ENCODE measurements at places on chromosomes 1 and 21.

- DNase-seq = no peak
These were observed 7.7 kb downstream of the AHDC1 start for GRCh38 chr1:27596261-27596660.

- DNase-seq = no peak
These were observed 52.8 kb downstream of the ARID4B start for GRCh38 chr1:235275223-235275622.

DNA sequence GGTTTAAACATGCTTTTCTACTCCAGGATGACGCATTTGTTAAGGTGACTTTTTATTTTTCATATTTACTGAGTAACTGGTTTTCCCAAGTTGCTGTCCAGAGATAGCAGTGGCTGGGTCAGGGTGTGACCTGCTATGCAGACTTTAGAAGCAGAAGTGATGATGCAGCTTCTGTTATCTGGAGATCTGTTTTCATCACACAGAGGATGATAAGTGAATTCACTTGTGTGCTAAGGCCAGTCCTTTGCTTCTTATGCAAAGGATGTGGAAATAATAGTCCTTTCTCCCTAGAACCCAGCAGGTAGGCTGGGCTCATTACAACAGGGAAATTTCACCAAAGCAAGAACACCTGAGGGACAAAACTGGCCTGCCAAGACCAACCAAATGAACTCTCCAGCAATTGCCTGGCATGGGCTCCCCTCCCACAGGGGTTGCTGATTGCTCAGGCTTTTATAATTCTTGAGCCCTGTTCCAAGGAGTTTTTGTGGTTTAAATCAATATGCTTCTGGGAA lies 97.8 kb upstream of the LPGAT1 start:
- no peak for DNase-seq

DNA sequence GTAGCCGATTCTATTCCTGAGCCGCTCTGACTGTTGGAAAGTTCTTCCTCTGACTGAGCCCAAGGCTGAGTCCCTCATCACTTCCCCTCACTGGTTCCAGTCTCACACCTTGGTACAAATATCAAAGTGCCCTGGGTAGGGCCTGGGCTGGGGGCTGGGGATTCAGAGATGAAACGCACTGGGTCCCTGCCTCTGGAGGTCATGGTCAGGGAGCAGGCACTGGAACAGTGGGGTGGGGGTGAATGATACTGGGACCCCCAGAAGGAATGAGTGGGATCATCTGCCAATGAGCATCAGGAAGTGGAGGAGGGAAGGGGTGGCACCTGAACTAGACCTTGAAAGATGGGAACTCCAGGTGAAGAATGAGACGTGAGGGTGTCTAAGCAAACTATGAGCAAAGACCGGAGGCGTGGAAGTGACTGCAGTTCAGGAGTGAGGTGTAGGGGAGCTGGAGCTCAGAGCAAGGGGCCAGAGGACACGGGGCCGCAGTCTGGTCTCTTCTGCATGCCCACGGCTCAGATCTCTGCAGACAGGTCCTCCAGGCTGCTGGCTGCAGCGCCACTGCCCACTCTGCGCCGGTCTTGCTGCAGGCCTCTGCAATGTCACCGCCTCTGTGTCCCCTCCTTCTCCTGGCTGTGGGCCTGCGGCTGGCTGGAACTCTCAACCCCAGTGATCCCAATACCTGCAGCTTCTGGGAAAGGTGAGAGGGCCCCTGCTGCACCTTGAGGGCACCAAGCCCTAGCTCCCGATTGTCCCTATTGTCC lies 10.0 kb downstream of the PEAR1 start:
- DNase-seq = no peak

DNA sequence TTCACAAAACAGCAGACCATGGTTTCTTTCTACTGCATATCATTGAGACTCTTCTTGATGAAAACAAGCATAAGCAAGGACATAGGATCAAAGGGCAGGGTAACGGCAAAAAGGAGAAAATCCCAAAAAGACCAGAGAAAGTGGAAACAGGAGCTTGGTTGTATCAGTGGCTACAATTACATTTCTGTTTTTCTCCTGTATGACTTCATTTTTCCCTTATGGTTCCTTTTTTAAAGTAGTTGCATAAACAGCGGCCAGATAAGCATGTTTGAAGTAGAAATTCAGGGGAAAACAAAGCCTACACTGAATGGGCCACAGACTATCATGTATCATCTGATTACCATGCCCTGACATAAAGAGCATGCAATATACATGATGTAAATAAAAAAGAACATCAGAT lies 4.6 kb downstream of the EGLN1 start:
- DNase-seq = no peak

DNA sequence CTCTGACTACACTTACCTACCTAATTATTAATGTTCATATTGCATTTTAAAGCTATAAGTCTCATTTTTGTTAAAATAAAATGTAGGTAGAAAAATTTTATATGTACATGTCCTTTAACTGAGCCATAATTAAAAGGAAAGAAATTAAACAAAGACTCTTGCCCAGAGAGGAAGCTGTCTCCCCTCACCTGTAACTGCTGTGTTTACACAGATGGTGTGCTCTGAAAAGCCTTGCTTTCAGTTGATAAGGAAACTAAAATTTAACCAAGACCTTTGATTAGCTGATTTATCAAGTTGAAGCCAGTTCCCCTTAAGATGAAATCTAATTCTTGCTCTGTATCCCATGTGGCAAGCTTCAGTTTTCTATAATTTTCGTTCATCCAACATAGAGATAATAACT lies 213.5 kb downstream of the LYPLAL1 start:
- no peak for DNase-seq

- no peak for DNase-seq
These were observed 15.0 kb upstream of the THEM5 start for GRCh38 chr1:151868486-151868885.

GRCh38 chr1:162276493-162276892 lies 100.2 kb downstream of the SPATA46 start:
- no peak for DNase-seq

- no peak for DNase-seq
These were observed 8.6 kb downstream of the COL6A1 start for GRCh38 chr21:45990049-45990711.

DNA sequence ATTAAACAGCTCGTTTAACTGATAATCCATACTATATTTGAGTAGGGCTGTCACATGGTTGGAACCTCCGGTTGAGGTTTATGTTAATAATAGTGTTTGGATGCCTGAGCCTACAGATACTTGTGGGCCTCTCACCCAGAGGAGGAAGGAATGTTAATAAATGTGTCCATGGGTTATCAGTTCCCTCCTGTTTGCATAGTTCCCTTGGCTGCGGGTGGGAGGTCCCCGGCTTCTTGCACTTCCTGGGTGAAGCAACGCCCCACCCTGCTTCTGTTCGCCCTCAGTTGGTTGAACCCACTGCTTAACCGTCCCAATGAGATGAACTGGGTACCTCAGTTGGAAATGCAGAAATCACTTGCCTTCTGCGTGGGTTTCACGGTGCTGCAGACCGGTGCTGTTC lies 23.6 kb upstream of the GBP1 start:
- DNase-seq = no peak

DNA sequence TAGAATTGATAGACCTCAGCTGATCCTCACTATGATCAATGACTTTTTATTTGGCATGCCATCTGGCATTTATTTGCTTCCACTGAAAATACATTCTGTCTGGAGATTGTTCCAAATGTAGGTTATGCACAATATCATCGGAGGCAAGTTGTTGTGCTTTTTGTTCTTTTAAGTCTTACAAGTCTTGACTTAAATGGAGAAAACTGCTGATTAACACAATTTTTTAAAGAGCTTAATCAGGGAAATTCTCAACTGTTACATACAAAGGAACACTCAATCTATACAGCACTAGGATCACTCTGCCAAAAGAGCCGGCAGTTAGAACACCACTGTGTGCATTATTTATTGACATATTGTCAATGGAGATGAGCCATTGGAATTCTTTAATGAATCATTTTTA lies 19.2 kb downstream of the CYYR1 start:
- DNase-seq = no peak

- no peak for DNase-seq
These were observed 471.7 kb upstream of the ADGRL2 start for GRCh38 chr1:81329041-81329440.

DNA sequence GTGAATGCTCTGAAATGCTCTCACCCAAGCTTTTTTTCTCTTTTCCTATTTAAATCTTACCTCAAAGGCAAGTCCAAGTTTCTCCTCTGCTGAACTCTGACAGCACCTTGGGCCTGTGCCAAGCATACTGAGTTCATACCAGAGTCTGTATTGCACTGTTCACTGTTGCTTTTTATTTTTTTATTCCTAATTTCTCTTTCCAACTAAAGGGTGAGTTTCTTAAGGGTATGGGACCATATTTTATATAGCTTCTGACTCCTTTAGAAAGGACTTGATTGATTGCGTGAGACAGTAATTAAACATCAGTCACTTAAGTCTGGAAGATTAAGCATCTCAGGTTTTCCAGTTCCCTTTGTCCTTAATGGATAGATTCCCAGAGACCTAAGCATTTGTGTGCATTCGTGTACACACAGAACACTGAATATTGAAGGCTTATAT lies 69.9 kb downstream of the CACHD1 start:
- no peak for DNase-seq

DNA sequence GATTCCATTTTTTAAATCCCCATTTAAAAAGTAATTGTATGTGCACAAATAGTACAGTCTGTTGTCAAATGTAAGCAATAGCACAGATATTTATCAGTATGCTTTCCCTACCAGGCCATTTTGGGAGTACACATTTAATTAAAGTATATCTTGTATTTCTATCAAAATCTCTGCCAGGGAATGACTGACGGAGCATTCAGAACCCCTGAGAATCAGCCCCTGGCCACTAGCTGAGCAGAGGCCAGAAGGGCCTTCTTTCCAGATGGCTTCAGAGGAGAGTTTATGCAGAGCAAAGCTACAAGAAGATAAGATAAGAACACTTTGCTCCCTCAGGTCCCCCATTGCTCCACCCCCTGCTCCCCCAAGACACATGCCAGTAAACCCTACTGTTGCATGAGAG lies 99.9 kb upstream of the PROX1 start:
- no peak for DNase-seq

DNA sequence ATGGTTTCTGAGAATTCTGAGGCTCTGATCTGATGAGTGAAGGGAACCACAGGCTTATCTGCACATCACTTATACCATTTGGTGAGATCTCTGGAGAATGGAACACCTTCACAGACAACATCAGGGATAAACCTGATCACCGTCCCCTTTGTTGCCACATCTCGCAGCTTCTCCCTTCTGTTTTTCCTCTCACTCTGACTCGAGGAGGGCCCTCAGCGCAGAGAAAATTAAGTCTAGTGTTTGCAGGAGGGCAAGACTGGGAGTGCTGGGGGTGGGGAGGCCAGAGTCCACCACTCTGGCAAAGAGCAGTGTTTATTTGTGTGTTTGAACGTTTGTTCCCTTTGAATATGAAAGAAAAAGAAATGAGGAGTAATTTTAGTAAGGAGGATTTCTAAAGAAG lies 29.0 kb upstream of the BATF3 start:
- no peak for DNase-seq

DNA sequence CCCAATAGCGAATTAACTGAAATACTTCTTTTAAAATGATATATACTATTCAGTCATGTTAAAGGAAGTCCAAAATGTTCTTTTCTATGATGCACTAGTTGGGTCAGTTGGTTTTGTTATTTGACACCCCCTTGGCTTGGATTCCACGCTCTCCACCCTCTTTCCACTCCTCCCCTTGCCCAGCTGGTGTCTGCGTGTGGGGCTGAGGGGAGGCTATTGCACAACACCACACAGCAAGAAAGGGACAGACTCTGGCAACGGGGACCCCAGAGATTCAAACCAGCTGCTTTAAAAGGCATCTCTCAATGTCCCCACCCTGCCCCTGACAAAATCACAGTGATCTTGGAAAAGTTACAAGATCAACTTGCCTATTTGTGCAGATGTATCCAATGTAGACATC lies 394.3 kb downstream of the TGFB2 start:
- DNase-seq = no peak

- no peak for DNase-seq
These were observed 12.6 kb upstream of the PLA2G2C start for GRCh38 chr1:20198918-20199317.

DNA sequence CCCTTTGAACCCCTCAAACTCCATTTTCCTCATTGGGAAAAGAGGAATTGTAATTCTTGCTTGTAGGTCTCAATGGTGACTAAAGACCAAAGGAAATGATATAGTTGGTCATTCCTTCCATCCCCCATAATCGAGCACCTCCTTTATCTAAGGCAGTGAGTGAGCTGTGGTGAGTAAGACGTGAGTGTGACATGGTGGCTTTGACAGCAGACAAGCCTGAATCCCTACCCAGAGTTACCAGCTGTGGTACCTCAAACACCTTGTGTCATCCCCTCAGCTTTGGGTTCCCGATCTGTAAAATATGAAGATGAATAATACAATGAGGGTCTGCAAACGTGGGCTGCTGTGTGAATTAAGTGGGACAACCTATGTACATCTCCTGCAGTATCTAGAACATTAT lies 8.4 kb downstream of the TRAF5 start:
- DNase-seq = no peak

- no peak for DNase-seq
These were observed 13.7 kb upstream of the LBR start for GRCh38 chr1:225441314-225442122.

DNA sequence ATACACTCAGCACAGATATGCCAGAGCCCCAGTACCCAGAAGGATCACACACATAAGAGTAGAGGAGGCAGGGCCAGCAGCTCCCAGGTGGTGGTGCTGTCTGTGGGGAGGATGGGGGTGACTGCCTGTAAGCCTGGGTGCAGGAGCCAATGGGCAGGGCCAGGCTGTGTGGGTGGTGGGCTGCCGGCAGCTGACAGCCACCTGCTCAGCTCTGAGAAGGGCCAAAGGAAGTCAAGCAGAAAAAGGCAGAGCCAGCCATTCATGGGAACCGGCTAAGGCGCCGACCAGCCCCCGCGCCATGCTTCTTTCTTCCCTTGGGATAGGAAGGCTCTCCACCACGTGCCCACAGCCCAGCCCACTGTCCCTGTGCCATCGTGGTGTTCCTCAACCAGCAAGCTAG lies 14.1 kb downstream of the PIK3C2B start:
- DNase-seq = no peak

DNA sequence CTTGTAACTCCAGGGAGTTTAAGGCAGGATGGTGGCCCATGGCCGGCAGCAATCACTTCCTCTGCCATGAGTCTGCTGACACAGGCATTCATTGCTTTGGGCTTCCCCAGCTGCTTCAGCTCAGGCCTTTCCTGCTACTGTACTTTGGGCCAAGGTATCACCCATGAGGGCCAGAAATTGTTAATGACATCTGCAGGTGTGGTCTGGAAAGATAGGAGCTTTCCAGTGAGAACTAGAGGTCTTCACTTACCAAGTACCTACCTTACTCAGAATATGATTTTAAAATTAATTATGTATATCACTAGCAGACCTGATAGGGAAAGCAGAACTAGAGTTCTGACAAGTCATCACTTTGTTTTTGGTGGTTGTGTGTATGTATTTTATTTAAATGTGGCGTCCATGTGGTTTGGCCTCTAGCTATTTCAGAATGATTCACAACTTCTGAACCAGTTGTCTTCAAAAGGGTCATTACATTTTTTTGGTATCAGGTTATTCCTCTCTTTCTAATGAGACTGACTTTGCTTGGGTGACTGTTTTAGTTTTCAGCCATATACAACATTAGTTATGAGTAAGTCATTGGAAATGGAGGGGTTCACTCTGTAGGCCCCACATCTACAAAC lies 2.7 kb downstream of the RGL1 start:
- DNase-seq = no peak

- peak; percentile 31 for DNase-seq
These were observed 959 bp downstream of the CD58 start for GRCh38 chr1:116569776-116570357.

Data from activated T-cell treated with anti-CD3 and anti-CD28 coated beads for 1 hour (primary cell).